Glomerular endothelial cell (primary cell): ENCODE measurements at places on chromosomes 2 and 18.

- DNase-seq = no peak
These were observed 53.7 kb upstream of the TWSG1 start for GRCh38 chr18:9280849-9281248.

DNA sequence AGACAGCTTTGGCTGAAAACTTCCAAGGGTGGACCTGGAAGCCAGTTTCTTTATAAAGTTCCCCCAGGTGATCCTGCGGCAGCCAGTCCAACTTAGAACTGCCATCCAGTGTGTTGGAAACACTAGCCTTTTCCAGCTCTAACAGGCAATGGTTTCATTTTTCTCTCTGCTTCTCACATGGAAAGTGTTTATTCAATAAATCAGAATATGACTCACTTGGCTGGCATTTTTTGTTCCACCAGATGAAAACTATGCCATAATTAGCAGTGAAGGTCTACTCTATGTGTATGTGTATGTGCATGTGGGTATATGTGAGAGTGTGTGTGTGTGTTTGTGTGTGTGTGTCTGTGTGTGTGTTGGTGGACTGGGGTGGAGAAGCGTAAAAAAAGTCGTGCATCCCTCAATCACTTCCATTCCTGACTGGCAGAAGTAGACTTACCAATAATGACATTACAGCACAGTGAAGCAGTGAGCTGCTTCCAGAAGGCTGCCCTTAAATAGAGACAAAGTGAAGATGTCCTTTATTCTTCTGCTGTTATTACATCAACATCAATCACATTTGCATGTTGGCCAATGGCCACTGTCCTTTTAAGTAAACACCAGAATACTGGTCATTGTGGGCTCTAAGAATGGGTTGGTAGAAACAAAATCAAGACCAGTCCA, 90.9 kb upstream of the SETBP1 start:
- DNase-seq = no peak

GRCh38 chr2:168671932-168672331, 130.5 kb upstream of the NOSTRIN start:
- no peak for DNase-seq

DNA sequence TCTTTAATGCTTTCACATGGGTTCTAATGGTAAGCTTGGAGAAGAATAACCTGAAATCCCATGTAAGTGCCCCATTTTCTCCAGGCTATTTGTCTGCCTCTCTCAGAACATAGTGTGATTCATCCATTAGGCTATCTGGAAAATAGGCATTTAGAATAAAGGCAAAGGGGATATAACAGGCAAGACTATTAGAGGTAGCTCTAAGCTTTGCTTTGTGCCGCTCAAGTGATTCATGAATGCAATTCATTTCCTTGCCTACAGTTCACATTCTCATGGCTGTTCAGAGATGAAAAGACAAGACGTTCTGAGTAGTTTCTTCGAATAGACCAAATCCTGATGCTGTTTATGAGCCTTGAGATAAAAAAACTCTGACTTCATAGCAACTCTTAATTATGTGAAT, 101.7 kb downstream of the ANKRD44 start:
- DNase-seq = no peak
